ENCODE measurements at places on chromosomes 16 and 17.

GRCh38 chr16:78896280-78896679 is 704.3 kb downstream of the MAF start:
- peak; percentile 42 for DNase-seq

- no peak for DNase-seq
These were observed 44.1 kb upstream of the GRIN2A start for GRCh38 chr16:10226141-10226986.

GRCh38 chr17:61816538-61816937 is 46.8 kb downstream of the BRIP1 start:
- no peak for DNase-seq

- peak; percentile 84 for DNase-seq
These were observed at the start of gene RAP1GAP2 for GRCh38 chr17:2796164-2797125. RAP1GAP2 (plus strand) TSS chr17:2796438; CDS start chr17:2796528, 90 bp downstream.

GRCh38 chr16:2487903-2488531 is 13.1 kb downstream of the TBC1D24 start:
- no peak for DNase-seq

GRCh38 chr17:55598495-55598894 is 87.2 kb upstream of the SMIM36 start:
- DNase-seq = no peak

DNA sequence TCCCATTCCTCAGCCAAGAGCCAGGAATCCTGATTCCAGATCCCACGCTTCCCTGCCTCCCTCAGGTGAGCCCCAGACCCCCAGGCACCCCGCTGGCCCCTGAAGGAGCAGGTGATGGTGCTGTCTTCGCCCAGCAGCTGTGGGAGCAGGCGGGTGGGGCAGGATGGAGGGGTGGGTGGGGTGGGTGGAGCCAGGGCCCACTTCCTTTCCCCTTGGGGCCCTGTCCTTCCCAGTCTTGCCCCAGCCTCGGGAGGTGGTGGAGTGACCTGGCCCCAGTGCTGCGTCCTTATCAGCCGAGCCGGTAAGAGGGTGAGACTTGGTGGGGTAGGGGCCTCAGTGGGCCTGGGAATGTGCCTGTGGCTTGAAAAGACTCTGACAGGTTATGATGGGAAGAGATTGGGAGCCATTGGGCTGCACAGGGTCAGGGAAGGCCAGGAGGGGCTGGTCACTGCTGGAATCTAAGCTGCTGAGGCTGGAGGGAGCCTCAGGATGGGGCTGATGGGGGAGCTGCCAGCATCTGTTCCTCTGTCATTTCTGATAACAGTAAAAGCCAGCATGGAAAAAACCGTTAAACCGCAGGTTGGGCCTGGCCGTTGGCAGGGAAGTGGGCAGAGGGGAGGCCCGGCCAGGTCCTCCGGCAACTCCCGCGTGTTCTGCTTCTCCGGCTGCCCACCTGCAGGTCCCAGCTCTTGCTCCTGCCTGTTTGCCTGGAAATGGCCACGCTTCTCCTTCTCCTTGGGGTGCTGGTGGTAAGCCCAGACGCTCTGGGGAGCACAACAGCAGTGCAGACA is at the start of gene SPN:
SPN (plus strand) TSS at position 232 of the 791 bp plus-strand sequence; CDS start at position 714, 482 bp downstream.
- peak; percentile 35 for DNase-seq

- DNase-seq = no peak
These were observed 16.8 kb downstream of the SPNS2 start for GRCh38 chr17:4515501-4515900.

DNA sequence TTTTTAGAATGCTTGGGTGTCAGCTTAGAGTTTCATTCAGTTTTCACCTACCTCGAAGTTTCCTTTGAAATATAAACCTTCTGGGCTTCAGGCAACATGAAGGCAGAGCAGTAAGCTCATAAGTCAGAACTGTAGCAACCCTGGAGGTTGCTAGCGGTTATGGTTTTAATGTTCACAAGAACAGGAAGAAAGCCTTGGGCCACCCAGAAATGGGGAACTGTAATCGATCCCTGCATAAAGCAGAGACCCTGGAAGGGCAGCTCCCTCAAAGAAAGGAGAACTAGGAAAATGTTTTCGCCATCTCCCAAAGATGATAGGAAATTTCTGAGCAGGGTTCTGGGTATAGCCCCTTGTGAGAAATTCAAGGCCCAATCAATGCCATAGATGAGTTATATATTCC is 47.8 kb upstream of the RASL10B start:
- DNase-seq = no peak

DNA sequence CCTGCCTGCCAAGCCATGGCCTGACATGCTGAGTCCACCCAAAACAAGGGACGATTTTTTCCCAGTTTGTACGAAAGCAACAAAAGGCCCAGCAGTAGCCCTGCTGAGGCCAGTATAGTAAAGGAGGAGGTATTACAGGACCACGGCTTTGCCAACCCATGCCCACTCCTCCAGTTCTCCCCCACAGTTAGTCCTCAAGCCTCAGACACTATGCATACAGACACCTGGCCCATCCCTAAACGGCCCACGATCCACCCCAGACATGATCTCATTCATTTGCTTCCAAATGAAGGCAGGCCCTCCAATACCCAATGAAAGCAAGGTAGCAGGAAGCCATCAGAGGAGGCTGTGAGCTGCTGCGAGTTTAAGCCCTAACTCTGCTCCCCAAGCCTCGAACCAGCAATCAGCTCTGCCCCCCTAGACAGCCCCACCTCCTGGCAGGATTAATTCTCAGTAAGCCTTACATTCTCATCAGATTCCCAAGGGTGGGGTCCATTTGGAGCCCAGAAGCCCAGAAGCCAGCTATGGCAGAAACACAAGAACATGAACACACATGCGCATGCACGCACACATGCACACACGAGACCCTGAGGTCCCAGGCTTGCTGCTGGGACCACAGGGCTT is 4.9 kb downstream of the HDAC5 start:
- no peak for DNase-seq

- no peak for DNase-seq
These were observed 51.6 kb downstream of the NUP93 start for GRCh38 chr16:56781528-56781961.

DNA sequence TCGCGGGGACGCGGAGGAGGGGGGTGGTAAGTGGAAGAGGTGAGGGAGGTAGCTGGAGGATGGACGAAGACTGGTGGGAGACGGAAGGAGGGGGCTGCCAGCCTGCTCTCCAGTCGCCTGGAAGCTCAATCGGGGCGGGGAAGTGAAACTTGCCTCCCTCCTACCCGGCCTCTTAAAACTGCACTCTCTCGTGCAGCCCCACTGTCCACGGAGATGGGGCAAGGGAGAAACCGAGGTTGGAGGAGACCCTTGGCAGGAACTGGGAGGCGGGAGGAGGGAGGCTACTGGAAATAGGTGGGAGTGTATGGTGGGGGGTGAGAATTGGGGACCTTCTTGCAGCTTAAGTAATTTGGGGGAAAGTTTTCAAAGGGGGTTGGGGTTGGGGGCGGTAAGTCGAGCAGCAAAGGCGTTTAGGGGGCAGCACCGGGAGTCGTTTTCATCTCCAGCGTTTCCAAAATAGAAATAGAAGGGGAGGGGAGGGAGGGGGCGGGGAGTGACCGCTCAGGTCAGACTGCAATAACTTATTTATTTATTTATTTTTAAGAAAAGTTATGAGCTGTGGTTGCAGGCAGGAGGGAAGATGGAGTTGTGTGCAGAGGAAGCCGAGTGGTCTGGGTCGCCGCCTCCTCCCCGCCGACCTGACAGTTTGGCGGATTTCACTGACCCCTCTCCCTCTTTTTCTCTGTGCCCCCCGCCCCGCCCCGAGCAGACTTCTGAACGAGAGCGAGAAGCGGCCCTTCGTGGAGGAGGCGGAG is 1.4 kb downstream of the SOX9 start:
- DNase-seq = no peak

DNA sequence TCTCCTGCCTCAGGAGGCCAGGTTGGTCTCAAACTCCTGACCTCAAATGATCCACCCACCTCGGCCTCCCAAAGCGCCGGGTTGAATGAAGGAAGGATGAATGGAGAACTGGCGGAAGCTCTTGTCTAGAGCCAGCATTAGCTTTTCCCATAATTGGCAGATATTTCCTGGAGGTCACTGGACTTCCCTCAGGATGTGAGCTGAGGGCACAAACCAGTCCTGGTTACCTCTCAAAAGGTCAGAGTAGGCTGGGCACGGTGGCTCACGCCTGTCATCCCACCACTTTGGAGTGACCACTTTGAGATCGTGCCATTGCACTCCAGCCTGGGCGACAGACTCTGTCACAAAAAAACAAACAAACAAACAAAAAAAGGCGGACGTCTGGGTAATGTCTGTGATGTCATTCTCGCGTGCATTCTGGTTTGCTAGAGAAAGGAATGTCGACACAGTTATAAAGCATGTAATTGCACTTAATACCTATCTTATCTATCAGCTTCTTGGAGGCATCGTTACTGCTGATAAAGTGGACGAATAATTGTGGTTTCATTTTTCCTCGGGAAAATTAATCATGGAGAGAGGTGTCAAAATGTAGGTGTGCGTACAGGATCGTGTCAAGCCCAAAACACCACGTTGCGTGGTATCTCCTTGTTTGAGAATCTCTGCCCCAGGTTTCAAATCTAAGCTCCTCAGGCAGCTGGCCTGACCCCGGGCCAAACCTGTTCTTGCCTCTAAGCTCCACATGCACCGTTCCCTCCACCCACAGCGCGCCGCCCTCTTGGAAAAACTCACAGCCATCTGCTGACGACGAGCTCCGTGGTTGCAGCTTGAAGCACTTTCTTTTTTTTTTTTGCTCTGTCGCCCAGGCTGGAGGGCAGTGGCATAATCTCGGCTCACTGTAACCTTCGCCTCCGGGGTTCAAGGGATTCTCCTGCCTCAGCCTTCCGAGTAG is 6.4 kb upstream of the CRK start:
- no peak for DNase-seq

- DNase-seq = no peak
These were observed 143.9 kb downstream of the CMIP start for GRCh38 chr16:81588326-81589081.

- no peak for DNase-seq
These were observed 33.2 kb upstream of the MPHOSPH6 start for GRCh38 chr16:82203198-82203597.

DNA sequence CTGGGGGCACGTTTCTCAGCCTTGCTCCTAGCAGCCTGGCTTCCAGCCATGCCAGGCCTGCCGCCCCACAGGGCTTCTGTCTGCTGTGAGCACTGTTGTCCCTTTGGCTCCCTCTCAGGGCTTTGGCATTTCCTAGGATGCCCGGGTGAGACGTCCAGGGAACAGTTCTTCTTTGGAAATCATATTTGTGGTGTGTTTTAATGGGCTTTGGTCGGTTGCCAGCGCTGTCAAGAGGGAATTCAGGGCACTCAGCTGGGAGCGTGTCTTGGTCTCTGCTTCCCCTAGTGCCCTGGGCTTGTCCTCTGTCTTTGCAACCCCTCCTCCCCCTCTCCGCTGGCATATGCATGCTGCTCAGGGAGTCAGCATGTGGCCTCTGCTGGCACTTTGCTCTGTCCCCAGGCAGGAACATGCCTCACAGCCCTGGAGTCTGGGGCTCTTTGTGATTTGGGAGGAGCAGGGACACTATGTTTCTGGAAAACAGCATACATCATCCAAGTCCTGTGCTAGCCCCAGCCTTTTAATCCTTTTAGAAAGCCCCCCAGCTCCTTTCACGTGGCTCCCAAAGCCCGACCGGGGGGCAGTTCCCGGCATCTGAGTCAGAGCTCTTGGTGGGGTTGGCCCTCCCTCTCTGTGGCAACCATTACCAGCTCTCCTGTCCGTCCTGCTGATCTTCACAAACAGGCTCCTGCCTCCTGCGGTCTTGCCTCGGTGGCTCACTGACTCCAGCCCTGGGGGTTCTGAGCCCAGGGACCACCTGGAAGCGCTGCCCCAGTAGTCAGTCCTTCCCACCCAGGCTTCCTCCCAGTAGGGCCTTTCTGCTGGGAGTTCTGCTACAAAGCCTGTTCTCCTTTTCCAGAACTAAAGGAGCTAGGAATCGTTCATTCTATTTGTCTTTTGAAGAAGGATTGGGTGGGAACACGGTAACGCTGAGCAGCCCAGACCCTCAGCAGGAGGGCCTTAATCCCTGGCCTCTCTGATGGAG is 26.7 kb downstream of the SAP30BP start:
- no peak for DNase-seq

GRCh38 chr17:27449541-27449940 is 6.7 kb upstream of the KSR1 start:
- DNase-seq = no peak

DNA sequence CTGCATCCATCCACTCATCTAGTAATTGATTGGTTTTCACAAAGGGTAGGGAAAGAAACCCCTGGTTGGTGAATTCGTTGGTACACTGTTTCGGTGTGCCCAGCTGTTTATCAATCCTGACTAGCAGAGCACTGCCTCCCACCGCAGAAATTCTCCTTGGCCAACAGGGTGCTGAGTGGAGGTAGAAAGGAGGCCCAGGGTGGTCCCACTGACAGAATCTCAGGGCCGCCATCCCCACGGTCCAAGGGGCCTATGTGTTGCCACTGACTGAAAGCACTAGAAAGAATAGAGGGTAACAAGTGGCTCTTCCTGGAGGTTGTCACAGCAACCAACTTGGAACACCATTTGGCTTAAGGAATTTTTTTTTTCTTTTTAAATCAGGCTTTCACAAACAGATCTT is 8.4 kb upstream of the RCVRN start:
- no peak for DNase-seq

- DNase-seq = no peak
These were observed 8.3 kb upstream of the GEMIN4 start for GRCh38 chr17:760371-760770.

DNA sequence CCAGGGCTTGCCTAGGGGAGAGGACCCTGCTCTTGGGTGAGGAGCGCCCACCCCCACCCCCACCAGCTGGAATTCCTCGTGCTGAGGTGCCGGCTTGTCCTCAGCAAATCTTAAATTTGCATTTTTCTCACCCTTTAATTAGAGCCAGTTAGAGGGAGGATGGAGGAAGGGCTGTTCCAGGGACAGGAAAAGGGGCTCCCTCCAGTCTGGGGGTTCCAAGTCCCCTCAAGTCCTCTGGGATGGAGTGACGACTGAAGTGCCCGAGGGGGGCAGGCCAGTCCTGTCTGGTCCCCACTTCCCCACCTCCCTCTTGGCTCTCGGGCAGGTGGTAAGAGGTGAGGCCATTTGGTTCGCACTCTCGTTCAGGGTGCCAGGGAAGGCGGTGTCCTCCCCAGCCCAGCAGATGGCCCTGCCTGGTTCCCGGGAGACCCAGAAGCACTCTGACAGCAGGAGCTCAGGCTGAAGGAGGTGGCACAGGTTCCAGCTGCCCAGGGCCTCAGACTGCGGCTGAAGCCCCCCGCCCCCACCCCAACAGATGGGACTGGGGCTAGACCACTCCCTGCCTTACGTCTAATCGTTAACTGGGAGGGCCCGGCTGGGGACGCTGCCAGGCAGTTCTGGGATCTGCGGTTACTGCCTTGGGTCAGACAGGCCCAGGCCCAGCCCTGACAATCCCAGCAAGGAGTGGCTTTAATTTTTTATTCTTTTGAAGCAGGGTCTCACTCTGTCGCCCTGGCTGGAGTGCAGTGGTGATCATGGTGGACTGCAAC is 2.2 kb downstream of the RAB26 start:
- DNase-seq = no peak

- no peak for DNase-seq
These were observed 1.2 kb downstream of the QPRT start for GRCh38 chr16:29680180-29680598.

DNA sequence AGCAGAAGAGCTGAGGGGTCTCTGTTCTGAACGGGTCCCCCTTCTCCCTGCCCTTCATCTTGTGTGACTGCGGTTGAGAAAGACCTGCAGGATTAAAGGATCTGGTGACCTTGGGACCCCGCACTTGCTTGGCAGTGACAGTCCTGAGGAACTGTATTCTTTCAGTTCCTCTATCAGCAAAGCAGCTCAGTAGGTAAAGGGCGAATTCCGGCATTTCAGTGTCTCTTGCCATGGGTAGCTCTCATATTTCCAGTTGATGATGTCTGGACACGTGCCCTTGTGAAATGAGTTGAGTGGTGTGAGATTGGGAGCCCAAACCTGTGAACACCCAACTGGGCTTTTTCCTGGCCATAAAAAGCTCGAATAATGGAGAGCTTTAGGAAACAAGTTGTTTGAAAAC is 135.7 kb downstream of the PRKCA start:
- DNase-seq = no peak
